Natural killer cell treated with Interleukin-12 subunit alpha and Interleukin-12 subunit beta and Interleukin-15 and Interleukin-18, amount 100 ng/mL, for 72 hours (primary cell): ENCODE measurements at places on chromosomes 1 and 21. TPM values are rescaled to one million over a fixed set of nuclear protein-coding genes. Genes with fewer than 3 reads are reported as not detected.

DNA sequence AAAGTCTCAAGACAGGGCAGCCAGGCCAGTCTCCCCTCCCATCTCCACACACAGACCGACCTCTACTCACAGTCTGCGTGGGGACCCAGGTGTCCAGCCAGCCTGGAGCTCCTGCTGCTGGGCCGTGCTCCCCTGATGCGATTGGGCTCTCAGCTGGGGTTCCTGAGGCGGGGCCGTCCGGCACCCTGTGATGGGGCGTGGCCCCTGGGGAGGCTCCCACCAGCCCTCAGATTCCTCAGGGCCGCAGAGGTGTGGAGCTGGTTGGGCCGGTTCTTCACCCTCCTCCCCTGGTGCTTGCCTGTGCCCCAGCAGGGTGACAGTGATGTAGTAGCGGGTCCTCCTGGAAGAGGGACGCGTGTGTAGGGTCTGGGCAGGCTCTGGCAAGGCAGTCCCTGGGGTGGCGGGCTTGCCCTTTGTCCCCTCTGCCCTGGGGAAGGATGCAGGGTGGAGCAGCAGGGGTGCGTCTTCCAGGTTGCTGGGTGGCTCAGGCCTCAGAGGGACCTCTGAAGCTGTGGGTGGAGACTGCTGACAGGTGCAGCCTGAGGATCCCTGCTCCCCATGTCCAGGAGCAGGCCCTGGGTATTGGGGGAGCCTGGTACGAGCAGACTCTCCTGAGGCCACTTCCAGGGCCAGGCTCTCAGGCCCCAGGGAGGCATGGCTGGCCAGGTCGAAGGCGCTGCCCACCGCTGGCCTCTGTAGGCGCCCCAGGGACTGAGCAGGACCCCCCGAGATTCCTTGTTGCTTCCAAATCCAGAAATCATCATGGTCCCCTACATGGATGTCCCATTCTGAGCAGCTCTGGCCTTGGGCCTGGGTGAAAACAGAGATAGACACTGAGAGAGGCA is at the start of gene CRYBG2:
Gene CRYBG2 (minus strand): TSS at position 155 of the 845 bp plus-strand sequence. CDS start 7,473 bp downstream, outside the sequence.
- H3K4me3 ChIP-seq, result no peak within 1 kb of the TSS
- peaks cover 13% of the 10 kb centered on the region for H3K4me1 ChIP-seq
- no peak within 1 kb of the TSS for H3K27ac ChIP-seq
- peaks cover 16% of the 10 kb centered on the region for H3K27me3 ChIP-seq

GRCh38 chr1:112317611-112318062 is 78.4 kb upstream of the CTTNBP2NL start:
- DNase-seq, result no peak
- H3K27me3 ChIP-seq, result peaks cover 22% of the 10 kb centered on the region
- H3K4me1 ChIP-seq, result no peaks in the 10 kb centered on the region
- H3K4me3 ChIP-seq, result no peak overlapping the region

The YBX1 gene
- 459 TPM for total RNA-seq

- no peaks in the 10 kb centered on the region for H3K27me3 ChIP-seq
- H3K27ac ChIP-seq, result no peak overlapping the region
- no peaks in the 10 kb centered on the region for H3K36me3 ChIP-seq
- DNase-seq, result no peak
- H3K4me3 ChIP-seq, result no peak overlapping the region
Observed at GRCh38 chr21:34582506-34583150, 32.3 kb downstream of the RCAN1 start.

- no peak overlapping the region for H3K27ac ChIP-seq
- no peaks in the 10 kb centered on the region for H3K27me3 ChIP-seq
- H3K4me1 ChIP-seq, result no peaks in the 10 kb centered on the region
- H3K36me3 ChIP-seq, result no peaks in the 10 kb centered on the region
- DNase-seq, result no peak
- H3K4me3 ChIP-seq, result no peak overlapping the region
Observed at GRCh38 chr1:246947255-246947654, 15.5 kb upstream of the AHCTF1 start.

- no peaks in the 10 kb centered on the region for H3K36me3 ChIP-seq
- no peak overlapping the region for H3K27ac ChIP-seq
- peaks cover 3% of the 10 kb centered on the region for H3K27me3 ChIP-seq
- no peak overlapping the region for H3K4me3 ChIP-seq
Observed at GRCh38 chr1:56278061-56278460, 301.3 kb downstream of the PLPP3 start.

DNA sequence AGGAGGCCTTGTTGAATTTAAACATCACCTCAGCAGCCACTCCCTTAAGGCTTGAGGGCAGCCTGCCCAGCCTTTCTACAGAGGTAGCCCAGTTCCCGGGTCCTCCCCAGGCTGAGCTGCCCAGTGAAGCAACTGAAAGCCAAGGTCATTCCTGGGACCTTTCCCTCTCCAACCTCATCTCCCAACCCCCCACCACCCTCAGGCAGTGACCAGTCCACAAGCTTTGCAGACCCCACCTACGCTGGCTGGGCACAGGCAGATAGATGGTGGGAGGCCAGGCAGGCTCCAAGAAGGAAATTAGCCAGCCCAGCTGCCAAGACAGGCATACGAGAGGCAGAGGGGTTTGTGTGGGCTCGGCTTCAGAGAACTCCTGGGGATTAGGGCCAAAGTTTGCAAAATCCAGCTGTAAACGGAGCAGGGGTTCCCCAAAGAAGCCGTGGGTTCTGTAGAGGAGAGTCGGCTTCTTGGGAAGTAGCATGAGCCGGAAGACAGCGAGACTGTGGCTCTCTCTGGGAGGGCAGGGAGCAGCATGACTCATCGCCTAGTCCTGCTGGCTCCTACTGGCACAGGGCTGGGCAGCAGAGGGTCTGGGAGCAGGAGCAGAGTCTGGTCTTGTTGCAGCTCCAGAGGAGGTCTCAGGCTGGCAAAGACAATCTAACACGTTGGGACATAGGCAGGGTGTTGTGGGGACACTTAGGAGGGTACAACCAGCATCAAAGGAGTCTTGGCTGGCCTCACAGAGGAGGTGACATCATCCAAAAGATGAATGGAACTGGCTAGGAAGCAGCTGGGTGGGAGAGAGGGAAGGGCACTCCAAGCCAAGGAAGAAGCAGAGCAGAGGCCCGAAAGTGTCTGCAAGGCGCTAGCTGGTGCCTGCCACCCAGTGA is 2.8 kb upstream of the ZC3H12A start:
- H3K27ac ChIP-seq, result peak overlapping the region; percentile 66
- H3K4me3 ChIP-seq, result peak overlapping the region; percentile 90
- H3K36me3 ChIP-seq, result peaks cover 12% of the 10 kb centered on the region
- H3K4me1 ChIP-seq, result peaks cover 41% of the 10 kb centered on the region
- no peak for DNase-seq
- H3K27me3 ChIP-seq, result no peaks in the 10 kb centered on the region

- H3K27me3 ChIP-seq, result no peaks in the 10 kb centered on the region
- H3K4me1 ChIP-seq, result peaks cover 2% of the 10 kb centered on the region
- H3K4me3 ChIP-seq, result no peak overlapping the region
- DNase-seq, result no peak
Observed at GRCh38 chr1:15090373-15090772, 63.2 kb upstream of the TMEM51 start.

- H3K36me3 ChIP-seq, result no peaks in the 10 kb centered on the region
- peak; percentile 56 for DNase-seq
- peak overlapping the region; percentile 36 for H3K27ac ChIP-seq
- peak overlapping the region; percentile 73 for H3K4me3 ChIP-seq
- peaks cover 55% of the 10 kb centered on the region for H3K27me3 ChIP-seq
Observed at GRCh38 chr21:38984982-38985567, 179.3 kb downstream of the ETS2 start.

DNA sequence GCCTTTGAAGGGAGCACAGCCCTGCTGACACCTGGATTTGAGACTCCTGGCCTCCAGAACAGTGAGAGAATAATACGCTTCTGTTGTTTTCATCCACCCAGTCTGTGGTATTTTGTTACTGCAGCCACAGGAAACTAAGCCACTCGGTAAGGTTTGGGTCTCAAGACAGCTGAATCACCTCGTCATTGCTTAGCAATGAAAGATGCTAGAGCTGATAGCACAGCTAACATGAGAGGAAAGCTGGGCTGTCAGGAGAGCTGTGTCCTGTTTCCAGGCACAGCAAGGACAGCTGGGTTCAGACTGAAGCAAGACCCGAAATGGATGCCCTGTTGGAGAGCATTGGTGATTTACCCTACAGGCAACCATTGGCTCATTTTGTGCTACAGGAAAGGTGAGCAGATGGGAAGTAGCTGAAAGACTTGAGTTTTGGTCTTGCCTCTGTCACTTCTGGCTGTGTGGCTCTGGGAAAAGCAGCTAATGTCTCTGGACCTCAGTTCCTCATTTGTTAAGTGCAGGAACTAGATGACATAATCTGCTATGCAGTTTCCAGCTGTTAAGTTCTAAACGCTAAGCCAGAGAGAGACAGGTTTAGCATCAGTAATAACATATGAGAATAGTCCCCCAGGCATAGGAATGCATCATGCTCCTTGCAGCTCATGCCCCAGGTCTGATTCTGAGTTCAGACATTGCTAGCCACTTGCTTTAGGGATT is 58.0 kb downstream of the CLIC6 start:
- no peak for DNase-seq
- H3K4me3 ChIP-seq, result no peak overlapping the region
- H3K36me3 ChIP-seq, result no peaks in the 10 kb centered on the region
- H3K27me3 ChIP-seq, result peaks cover 14% of the 10 kb centered on the region
- H3K27ac ChIP-seq, result no peak overlapping the region

- H3K4me1 ChIP-seq, result no peaks in the 10 kb centered on the region
- peaks cover 18% of the 10 kb centered on the region for H3K27me3 ChIP-seq
- H3K27ac ChIP-seq, result no peak overlapping the region
Observed at GRCh38 chr1:157925419-157926166, 67.9 kb upstream of the KIRREL1 start.

- H3K4me1 ChIP-seq, result peaks cover 13% of the 10 kb centered on the region
- no peak overlapping the region for H3K4me3 ChIP-seq
- H3K27ac ChIP-seq, result no peak overlapping the region
- H3K27me3 ChIP-seq, result peaks cover 74% of the 10 kb centered on the region
Observed at GRCh38 chr1:46487818-46488218, 1.8 kb upstream of the DMBX1 start.

The CELA2B gene
- total RNA-seq, result not detected

The TFAP2E gene
- total RNA-seq, result 3.3 TPM

The NCMAP gene
- not detected for total RNA-seq

The KCNT2 gene
- total RNA-seq, result not detected

- no peak overlapping the region for H3K4me3 ChIP-seq
- H3K4me1 ChIP-seq, result no peaks in the 10 kb centered on the region
- H3K27me3 ChIP-seq, result peaks cover 21% of the 10 kb centered on the region
- no peaks in the 10 kb centered on the region for H3K36me3 ChIP-seq
Observed at GRCh38 chr21:43588957-43589356, 70.3 kb downstream of the HSF2BP start.

DNA sequence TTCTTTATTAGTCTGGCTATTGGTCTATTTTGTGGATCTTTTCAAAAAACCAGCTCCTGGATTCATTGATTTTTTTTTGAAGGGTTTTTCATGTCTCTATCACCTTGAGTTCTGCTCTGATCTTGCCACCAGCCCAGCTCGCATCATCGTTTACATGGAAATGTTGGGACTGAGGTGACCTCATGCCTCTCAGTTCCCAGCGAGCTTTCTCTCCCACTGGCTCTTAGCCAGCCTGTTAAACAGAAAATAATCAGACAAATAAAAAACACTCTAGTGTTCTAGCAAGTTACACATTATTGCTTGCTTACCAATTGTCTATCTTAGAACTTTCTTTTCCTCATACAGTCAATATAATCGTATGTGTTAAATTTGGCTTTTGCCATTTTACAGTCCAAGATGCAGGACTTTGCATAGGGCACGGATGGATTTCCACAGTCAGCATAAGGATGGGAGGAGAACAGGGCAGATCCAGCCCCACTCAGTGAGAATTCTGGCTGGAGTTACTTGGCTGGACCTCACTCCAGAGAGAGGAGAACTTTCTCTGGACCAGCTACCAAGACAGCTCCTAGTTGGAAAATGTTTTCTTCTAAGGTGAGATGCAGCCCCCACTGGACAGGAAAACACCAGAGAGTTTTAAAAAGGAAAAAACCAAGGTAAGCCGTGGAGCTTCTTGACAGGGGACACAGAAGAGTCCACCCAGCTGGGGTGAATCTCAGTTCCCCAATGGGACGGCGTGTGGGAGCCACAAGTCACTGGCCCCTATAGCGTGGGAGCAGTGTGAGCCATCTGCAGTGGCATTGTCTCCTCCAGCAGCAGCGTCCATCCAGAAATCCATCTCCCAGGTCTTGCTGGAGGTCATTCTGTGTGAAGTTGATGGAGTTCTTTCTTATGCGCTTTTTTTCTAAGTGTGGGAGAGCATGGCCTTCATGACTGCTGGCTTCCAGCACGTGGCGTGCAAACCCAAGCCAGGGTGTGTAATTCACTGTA is 17.6 kb downstream of the PGBD2 start:
- peaks cover 19% of the 10 kb centered on the region for H3K36me3 ChIP-seq
- no peak for DNase-seq
- H3K27me3 ChIP-seq, result peaks cover 17% of the 10 kb centered on the region
- peaks cover 39% of the 10 kb centered on the region for H3K4me1 ChIP-seq
- no peak overlapping the region for H3K4me3 ChIP-seq

- DNase-seq, result no peak
- peaks cover 12% of the 10 kb centered on the region for H3K36me3 ChIP-seq
- peak overlapping the region; percentile 21 for H3K27ac ChIP-seq
- H3K4me1 ChIP-seq, result peaks cover 62% of the 10 kb centered on the region
- H3K4me3 ChIP-seq, result no peak overlapping the region
Observed at GRCh38 chr1:51444096-51444495, 75.0 kb downstream of the EPS15 start.

- no peak overlapping the region for H3K27ac ChIP-seq
- no peak overlapping the region for H3K4me3 ChIP-seq
- no peak for DNase-seq
- H3K27me3 ChIP-seq, result no peaks in the 10 kb centered on the region
Observed at GRCh38 chr1:109377698-109378097, 20.0 kb downstream of the SORT1 start.
